Natural killer cell (primary cell): ENCODE measurements at places on chromosomes 11 and 22. TPM values are rescaled to one million over a fixed set of nuclear protein-coding genes. Genes with fewer than 3 reads are reported as not detected.

Gene MRPL21
- total RNA-seq = 40.3 TPM

Gene SERHL2
- 0.23 TPM for total RNA-seq

Gene TH
- not detected for total RNA-seq

Gene VSIG10L2
- not detected for total RNA-seq

Gene HTR3B
- total RNA-seq = not detected

Gene C11orf16
- not detected for total RNA-seq

Gene ALKBH3
- total RNA-seq = 24.3 TPM

Gene C11orf87
- not detected for total RNA-seq

Gene UBQLN3
- not detected for total RNA-seq

Gene GLB1L3
- not detected for total RNA-seq

Gene BBOX1
- total RNA-seq = not detected

Gene MYO18B
- total RNA-seq = 0.10 TPM

Gene RASSF10
- total RNA-seq = not detected

Gene APOA4
- total RNA-seq = not detected

Gene TRIM48
- total RNA-seq = not detected

Gene GAL
- not detected for total RNA-seq

Gene ZMAT5
- total RNA-seq = 20.0 TPM

Gene OR8G5
- total RNA-seq = not detected

Gene DEFB131B
- total RNA-seq = not detected

Gene OR5M10
- not detected for total RNA-seq

Gene CYTH4
- total RNA-seq = 260 TPM

Gene APOA5
- total RNA-seq = not detected

Gene YPEL4
- 1.2 TPM for total RNA-seq

Gene RTN4RL2
- total RNA-seq = 0.38 TPM

Gene GGTLC3
- total RNA-seq = not detected

Gene TUB
- not detected for total RNA-seq

Gene PDE2A
- total RNA-seq = 8.7 TPM

Gene KCNQ1
- total RNA-seq = 7.8 TPM
